ENCODE measurements at places on chromosomes 5 and 9. TPM values are rescaled to one million over a fixed set of nuclear protein-coding genes. Genes with fewer than 3 reads are reported as not detected.

Gene SLC25A2
- 1.0 TPM for total RNA-seq

Gene F2R
- 170 TPM for total RNA-seq

Gene PCDHGC3
- 94.1 TPM for total RNA-seq

Gene RPL37
- 958 TPM for total RNA-seq

Gene CDH9
- total RNA-seq: not detected

Gene ADRB2
- 1.3 TPM for total RNA-seq

Gene NADK2
- 25.6 TPM for total RNA-seq

Gene TCERG1
- total RNA-seq: 25.6 TPM

Gene MARCOL
- total RNA-seq: not detected

Gene SKIC3
- 190 TPM for total RNA-seq

Gene GOLGA2
- 114 TPM for total RNA-seq

Gene LIFR
- total RNA-seq: 29.8 TPM

Gene PTPN3
- under 0.01 TPM for total RNA-seq

Gene IL9
- total RNA-seq: not detected

Gene TAF1L
- total RNA-seq: under 0.01 TPM

Gene PTTG1
- total RNA-seq: 402 TPM

Gene SMIM33
- not detected for total RNA-seq

Gene INSYN2B
- total RNA-seq: 14.6 TPM

Gene TJP2
- 58.2 TPM for total RNA-seq

Gene FGD3
- not detected for total RNA-seq

Gene GABRP
- total RNA-seq: not detected

Gene PCDHGB2
- 5.1 TPM for total RNA-seq

Gene PDCD1LG2
- 5.3 TPM for total RNA-seq

Gene SLC36A3
- not detected for total RNA-seq

Gene DIPK1B
- 2.2 TPM for total RNA-seq

Gene POLR3G
- total RNA-seq: 6.9 TPM

Gene LPAR1
- 220 TPM for total RNA-seq

Gene ANKRD31
- total RNA-seq: under 0.01 TPM

Gene ADAMTSL1
- 93.5 TPM for total RNA-seq

Gene MARVELD2
- 0.17 TPM for total RNA-seq

Gene ESM1
- total RNA-seq: 3.3 TPM

Gene ADGRV1
- total RNA-seq: 0.50 TPM

Gene COL5A1
- 294 TPM for total RNA-seq

Gene GRIN3A
- total RNA-seq: not detected

Gene LRSAM1
- 21.2 TPM for total RNA-seq

Gene EQTN
- total RNA-seq: not detected

Gene NANS
- total RNA-seq: 112 TPM

Gene PCDHA2
- total RNA-seq: 0.17 TPM

Gene NFIB
- total RNA-seq: 40.7 TPM

Gene PCDHB12
- total RNA-seq: 0.15 TPM

Gene BARHL1
- not detected for total RNA-seq

Gene PCDHA6
- total RNA-seq: 0.50 TPM

Gene TMEM250
- total RNA-seq: 80.7 TPM

Gene IFNA21
- not detected for total RNA-seq

Gene ST8SIA4
- 0.29 TPM for total RNA-seq

Gene OR13C2
- total RNA-seq: not detected

Gene PDGFRB
- total RNA-seq: 126 TPM

Gene DMRT2
- total RNA-seq: not detected

Gene IFNA10
- total RNA-seq: not detected

Gene THOC3
- 40.5 TPM for total RNA-seq

Gene CD72
- 2.0 TPM for total RNA-seq

Gene DELE1
- 54.3 TPM for total RNA-seq

Gene NUTM2G
- total RNA-seq: not detected

Gene MOB3B
- 0.15 TPM for total RNA-seq

Gene EHMT1
- 57.0 TPM for total RNA-seq

Gene OLFM1
- total RNA-seq: 4.9 TPM

Gene UBE2B
- 29.1 TPM for total RNA-seq

Measured in smooth muscle cell of trachea (primary cell).